RPMI7951 (cell line): ENCODE measurements at places on chromosomes 2 and 18. TPM values are rescaled to one million over a fixed set of nuclear protein-coding genes. Genes with fewer than 3 reads are reported as not detected.

DNA sequence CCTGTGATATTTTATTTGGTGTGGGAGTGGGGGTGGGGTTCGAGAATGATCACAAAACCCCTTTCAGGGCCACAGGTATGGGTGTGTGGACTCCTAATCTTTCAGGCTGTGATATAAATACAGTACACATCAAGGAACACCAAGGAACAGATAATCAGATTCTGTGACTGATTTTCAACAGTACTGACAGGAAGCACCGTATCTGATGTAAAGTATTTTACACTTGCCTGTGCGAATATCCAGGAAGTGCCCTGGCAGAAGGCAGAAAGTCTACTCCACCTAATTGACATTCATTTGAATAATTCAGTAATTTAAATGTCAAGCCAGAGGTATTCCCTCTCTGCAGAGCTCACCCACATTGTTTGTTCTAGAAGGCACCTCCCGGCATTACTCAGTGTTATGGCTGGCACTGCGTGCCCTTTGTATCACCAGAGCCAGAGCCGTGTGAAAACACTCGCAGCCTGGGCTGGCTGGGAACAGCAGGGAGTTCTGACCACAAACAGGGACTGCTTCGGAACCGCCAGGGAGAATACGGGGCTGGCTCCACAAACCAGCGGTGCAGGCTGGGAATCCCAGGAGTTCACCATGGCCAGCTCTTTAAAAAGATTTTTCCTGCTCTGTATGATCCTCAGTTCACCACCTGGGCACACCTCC, 91.8 kb downstream of the ACVR1 start:
- peak; percentile 55 for DNase-seq

- DNase-seq, result no peak
Measured at GRCh38 chr2:219086196-219086595, 25.5 kb upstream of the IHH start.

- DNase-seq, result peak; percentile 95
Measured at GRCh38 chr2:183284606-183285005, 160.4 kb downstream of the NUP35 start.

GRCh38 chr18:54257015-54257414, 12.3 kb upstream of the POLI start:
- DNase-seq, result no peak

GRCh38 chr2:40341198-40341597, 110.7 kb downstream of the SLC8A1 start:
- DNase-seq, result peak; percentile 33

DNA sequence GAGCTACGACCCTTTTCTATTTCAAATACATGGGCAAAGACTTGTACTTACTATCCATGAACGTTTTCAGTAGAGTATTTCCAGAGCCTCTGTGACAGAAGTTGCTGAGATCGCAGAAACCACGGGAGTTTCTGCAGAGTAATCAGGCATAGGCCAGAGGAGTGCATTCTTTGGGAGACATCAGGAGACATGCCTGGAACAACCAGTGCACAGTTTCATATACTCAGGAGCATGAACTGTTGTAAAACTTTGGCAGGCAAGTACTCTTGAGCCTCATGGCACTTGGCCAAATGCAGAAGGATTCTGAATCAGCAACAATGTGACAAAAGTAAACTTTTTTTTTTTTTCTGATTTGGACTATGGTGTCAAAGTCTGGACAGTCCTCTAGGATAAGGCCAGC, 307.1 kb downstream of the GRB14 start:
- DNase-seq, result peak; percentile 0

DNA sequence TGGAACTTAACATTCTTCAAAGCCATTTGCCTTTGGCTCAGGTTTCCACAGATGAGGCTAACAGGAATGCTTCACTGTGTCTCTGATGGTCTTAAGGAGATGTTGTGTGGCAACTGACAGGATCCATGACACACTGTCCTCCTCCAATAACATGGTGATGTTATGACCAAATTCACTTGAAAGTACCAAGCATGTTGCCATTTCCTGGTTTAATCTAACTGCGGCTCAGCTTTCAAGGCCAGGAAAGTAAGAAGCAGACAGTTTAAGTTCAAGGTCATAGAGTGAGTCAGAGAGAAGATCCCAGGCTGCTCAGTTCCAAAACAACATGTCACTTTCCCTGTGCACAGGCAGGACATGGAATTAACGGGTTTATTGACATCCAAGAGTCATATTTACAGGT, 513.6 kb downstream of the STK39 start:
- DNase-seq, result no peak

DNA sequence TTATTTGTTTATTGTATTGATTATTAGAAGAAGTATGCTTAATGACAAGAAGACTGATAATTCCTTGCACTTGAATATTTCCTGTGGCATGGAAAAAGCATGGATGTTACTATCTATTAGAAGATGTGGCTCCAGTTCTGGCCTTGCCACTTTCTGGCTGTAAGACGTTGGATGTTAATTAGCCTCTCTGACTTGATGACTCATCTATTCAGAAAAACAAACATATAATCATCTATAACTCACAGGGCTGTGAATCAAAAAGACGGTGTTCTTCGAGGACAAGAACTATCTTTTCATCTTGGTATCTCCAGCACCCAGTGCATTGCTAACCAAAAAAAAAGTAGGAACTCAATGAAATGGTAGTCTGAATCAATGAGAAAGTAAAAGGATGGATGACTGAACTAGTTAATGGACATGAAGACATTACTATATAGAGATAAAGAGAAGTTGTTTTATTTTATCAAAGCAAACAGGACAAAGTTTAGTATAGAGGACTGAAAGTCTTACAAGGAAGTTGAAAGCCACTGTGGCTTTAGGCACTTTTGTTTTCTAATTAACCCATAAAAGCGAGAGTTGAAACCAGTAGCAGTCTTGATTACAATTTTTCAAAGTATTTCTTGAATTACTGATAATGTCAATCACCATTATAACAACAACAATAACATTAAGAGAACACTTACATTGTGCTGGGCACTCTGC, 145.3 kb downstream of the RND3 start:
- no peak for DNase-seq

The NR4A2 gene
- total RNA-seq, result 0.59 and 0.96 TPM in 2 replicates

The REG3A gene
- not detected in 2 replicates for total RNA-seq
